ENCODE measurements at places on chromosomes 12 and 14.

DNA sequence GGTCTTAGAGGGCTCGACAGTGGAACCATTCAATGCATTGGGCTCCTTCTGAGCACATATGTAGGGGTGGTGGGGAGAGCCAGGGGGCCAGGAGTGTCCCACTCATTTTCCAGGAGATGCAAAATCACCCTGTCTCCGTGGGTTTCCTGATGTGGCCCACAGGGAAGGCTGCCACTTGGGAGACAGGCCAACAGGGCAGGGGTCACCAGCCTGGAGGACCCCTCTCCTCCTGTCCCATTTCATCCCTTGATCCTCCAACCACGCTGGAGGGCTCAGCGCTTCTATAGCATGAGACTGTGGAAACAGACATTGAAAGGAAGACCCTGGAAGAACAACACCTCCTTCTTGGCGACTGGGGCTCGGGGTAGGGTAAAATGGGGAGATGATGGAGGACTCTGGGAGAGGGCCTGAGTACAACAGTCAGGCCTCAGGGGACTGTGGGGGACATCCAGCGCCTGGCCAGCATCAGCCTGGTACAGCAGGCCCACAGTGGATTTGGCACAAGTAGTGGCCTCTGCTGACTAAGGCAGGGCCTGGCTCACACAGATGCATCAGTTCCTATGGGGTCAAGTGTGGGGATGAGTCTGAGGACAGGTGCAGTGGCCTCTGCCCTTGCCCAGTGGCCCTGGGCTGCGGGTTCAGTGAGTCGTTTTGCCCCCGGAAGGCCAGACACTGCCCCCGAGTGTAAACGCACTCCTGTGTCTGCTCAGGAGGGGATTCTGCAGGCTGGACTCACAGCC lies 68.0 kb downstream of the PRIMA1 start:
- no peaks in the 10 kb centered on the region for H3K27me3 ChIP-seq
- H3K36me3 ChIP-seq: no peaks in the 10 kb centered on the region
- H3K27ac ChIP-seq: no peak overlapping the region
- DNase-seq: peak; percentile 26
- no peak overlapping the region for H3K4me3 ChIP-seq

DNA sequence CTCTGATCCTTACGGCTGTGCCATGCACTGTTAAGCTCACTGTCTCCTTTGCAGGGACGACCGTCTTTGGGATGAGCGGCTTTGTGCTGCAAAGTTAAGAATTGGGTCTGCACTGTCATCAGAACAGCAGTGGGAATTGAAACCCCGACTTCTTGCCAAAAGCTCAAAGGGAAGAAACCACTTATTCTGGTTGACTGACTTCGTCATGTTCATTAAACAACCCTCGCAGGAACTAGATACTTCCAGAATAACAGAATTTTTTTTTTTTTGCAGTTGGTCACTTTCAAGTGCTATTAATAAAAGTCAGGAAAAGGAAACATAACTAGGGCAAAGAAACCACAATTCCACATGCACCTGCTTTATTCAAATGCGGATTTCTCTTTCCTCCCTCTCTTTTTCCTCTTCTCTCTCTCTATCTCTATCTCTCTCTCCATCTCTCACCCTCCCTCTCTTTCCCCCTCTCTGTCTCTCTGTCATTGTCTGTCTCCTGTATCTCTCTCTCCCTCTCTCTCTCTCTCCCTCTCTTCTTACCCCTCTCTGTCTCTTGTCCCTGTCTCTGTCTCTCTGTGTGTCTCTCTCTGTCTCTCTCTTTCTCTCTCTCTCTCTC lies 12.3 kb upstream of the GLT1D1 start:
- no peaks in the 10 kb centered on the region for H3K36me3 ChIP-seq
- H3K27me3 ChIP-seq: no peaks in the 10 kb centered on the region
- no peak for DNase-seq
- no peaks in the 10 kb centered on the region for H3K4me1 ChIP-seq
- no peak overlapping the region for H3K4me3 ChIP-seq

GRCh38 chr14:106883218-106883692 lies 1356.9 kb downstream of the TMEM121 start:
- no peaks in the 10 kb centered on the region for H3K36me3 ChIP-seq
- no peaks in the 10 kb centered on the region for H3K27me3 ChIP-seq
- DNase-seq: peak; percentile 58
- no peak overlapping the region for H3K4me3 ChIP-seq
- no peaks in the 10 kb centered on the region for H3K4me1 ChIP-seq

- no peak for DNase-seq
- H3K4me1 ChIP-seq: no peaks in the 10 kb centered on the region
- H3K36me3 ChIP-seq: no peaks in the 10 kb centered on the region
- H3K27me3 ChIP-seq: no peaks in the 10 kb centered on the region
- H3K4me3 ChIP-seq: no peak overlapping the region
These were observed 231.9 kb upstream of the FOXN3 start for GRCh38 chr14:89648924-89649323.

DNA sequence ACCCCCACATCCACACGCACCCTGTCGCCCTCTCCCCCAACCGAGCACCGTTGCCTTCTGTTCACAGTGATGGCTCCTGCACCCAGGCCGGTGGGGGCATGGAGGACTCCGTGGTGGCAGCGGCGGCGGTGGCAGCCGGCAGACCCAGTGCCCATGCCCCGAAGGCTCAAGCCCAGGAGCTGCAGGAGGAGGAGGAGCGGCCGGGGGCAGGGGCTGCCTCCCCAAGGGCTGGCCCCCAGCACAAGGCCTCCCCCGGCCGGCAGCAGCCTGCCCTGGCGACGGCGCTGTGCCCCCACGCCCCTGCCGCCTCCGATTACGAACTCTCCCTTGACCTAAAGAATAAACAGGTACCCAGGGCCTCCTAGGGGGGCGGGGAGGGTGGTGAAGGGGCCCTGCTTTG lies 59.0 kb downstream of the IQSEC3 start:
- H3K4me1 ChIP-seq: no peaks in the 10 kb centered on the region
- no peak for DNase-seq
- no peaks in the 10 kb centered on the region for H3K36me3 ChIP-seq

DNA sequence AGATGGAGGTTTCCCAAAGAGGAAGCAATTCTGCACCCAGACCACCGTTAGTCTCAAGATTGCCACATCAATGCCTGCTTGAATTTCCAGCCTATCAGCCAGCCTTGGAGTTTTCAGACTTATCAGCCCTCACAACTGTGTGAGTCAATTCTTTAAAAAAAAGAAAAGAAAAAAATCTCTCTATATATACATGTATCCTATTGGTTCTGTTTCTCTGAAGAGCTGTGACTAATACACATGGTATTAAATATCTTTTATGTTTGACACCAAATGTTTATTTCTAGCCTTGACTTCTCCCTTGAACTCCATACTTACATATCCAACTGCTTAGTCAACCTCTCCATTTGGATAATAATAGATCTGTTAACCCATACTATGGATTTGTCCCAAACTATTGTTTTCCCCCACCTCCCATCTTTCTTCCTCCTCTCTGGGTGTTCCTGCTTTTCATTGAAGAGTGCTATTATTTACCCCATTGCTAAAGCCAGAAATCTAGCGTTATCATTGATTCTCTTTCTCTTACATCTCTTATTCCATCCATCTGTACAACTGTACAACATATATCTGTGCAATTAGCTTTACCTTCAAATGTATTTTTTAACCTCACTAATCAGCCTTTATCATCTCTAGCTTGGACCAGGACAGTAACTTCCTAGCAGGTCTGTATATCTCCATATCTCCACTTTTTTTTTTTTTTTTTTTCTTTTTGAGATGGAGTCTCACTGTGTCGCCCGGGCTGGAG lies 22.7 kb upstream of the EID3 start:
- no peak overlapping the region for H3K27ac ChIP-seq
- no peak overlapping the region for H3K4me3 ChIP-seq
- no peaks in the 10 kb centered on the region for H3K27me3 ChIP-seq
- no peaks in the 10 kb centered on the region for H3K36me3 ChIP-seq
- DNase-seq: no peak
- no peaks in the 10 kb centered on the region for H3K4me1 ChIP-seq

DNA sequence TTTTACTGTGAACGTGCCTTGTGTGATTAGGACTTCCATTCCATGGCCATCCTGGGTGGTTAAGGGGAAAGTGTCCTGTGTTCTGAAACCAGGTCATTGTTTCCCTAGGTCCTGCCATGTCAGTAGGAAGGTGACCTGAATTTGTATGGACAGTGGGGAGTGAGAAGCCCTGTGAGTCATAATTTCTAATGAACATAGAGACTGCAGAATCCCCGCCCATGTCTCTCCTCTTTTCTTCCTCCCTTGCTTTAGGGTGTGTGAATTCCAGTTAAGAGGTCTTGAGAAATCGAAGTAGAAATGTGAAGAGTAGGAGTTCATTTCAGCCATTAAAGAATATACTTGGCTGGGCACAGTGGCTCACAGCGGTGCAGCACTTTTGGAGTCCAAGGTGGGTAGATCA lies 8.1 kb downstream of the TTC9 start:
- no peak overlapping the region for H3K4me3 ChIP-seq
- H3K36me3 ChIP-seq: no peaks in the 10 kb centered on the region
- DNase-seq: no peak
- no peak overlapping the region for H3K27ac ChIP-seq
- H3K27me3 ChIP-seq: no peaks in the 10 kb centered on the region

DNA sequence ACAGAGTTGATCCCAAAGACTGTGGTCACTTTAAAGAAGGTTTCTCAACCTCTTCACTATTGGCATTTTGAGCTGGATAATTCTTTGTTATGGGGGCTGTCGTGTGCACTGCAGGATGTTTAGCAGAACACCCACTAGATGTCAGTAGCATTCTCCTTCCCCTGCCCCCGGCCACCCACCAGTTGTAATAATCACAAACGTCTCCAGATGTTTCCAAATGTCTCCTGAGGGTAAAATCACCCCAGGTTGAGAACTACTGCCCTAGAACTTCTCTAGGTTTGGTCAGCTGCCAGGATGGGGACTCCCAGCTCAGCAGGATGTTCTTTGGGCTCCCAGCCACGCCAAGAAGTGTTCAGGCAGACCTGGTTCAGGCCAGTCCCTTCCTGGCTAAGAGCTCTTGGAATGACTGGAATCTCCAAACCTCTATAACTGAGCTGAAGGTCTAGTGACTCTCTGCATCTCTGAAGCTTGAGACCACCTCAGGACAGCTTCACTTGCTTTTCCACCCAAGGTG lies 12.5 kb upstream of the AJUBA start:
- H3K27ac ChIP-seq: no peak overlapping the region
- no peak for DNase-seq
- H3K4me1 ChIP-seq: no peaks in the 10 kb centered on the region
- H3K4me3 ChIP-seq: no peak overlapping the region

DNA sequence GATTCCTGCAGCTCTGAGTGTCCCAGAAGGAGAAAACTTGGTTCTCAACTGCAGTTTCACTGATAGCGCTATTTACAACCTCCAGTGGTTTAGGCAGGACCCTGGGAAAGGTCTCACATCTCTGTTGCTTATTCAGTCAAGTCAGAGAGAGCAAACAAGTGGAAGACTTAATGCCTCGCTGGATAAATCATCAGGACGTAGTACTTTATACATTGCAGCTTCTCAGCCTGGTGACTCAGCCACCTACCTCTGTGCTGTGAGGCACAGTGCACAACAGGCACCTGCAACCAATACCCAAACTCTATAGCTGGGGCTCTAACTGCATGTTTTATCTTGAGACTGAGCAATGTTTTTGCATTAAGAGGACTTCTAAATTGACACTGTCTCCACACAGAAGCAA lies 379.2 kb upstream of the OR4E1 start:
- H3K4me3 ChIP-seq: no peak overlapping the region
- no peaks in the 10 kb centered on the region for H3K27me3 ChIP-seq
- H3K27ac ChIP-seq: peak overlapping the region; percentile 3
- no peaks in the 10 kb centered on the region for H3K36me3 ChIP-seq
- no peak for DNase-seq

- H3K27ac ChIP-seq: no peak overlapping the region
- H3K4me3 ChIP-seq: no peak overlapping the region
- H3K4me1 ChIP-seq: no peaks in the 10 kb centered on the region
- no peaks in the 10 kb centered on the region for H3K27me3 ChIP-seq
- no peaks in the 10 kb centered on the region for H3K36me3 ChIP-seq
- no peak for DNase-seq
These were observed 1.7 kb upstream of the FAM181A start for GRCh38 chr14:93925374-93925895.

DNA sequence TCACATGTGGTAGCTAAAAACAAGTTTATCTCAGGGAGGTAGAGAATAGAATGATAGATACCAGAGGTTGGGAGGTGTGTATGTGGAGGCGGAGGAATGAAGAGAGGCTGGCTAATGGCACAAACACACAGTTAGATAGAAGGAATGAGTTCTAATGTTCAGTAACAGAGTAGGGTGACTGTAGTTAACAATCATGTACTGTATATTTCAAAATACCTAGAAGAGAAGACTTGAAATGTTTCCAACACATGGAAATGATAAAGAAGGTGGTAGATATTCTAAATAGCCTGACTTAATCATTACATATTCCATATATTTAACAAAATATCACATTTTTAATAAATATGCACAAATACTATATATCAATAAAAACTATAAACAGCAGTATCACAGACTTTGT lies 8.9 kb upstream of the IFNG-AS1 start:
- no peak overlapping the region for H3K4me3 ChIP-seq
- H3K4me1 ChIP-seq: no peaks in the 10 kb centered on the region
- H3K27ac ChIP-seq: no peak overlapping the region
- DNase-seq: no peak

- no peaks in the 10 kb centered on the region for H3K4me1 ChIP-seq
- no peaks in the 10 kb centered on the region for H3K27me3 ChIP-seq
- no peak overlapping the region for H3K4me3 ChIP-seq
- H3K36me3 ChIP-seq: no peaks in the 10 kb centered on the region
- DNase-seq: no peak
These were observed 158.3 kb upstream of the PRKD1 start for GRCh38 chr14:30085943-30086342.

DNA sequence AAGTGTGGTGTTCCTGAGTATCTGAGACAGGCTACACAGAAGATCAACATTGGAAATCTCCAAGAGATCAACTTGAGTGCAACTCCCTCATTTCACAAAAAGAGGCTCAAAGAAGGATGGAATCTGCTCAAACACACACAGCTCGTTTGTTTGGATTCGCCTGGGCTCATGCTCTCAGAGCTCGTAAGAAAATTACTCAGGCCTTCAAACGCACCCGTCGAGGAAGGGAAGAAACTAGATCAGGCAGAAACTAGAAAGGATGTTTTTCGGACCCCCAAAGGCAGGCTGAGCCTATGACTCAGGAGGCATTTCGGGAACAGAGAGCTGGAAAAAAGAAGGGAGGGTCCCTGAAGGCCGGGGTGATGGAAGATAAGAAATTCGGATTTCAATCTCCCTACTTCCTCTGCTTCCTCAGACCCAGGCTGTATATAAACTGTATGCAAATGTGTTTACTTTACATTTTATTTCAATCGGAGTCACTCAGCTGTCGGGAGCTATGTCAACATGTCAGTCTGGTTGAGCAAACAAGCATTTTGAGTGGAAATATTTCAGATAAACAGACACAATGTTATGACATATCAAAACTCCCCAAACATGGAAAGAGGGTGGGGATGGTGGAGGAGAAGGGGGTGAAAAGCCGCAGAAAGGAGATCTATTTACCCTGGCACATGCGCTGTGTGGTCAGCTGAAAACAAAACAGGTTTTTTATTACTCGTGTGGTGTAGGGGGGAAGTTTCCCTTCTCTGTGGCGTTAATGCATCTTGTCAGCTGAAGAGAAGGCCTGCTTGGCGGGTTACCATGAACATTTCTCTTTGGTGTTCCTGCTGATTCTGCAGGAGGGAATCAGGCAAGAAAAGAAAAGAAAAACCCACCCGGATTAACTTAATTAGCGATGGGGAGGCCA lies 129.1 kb upstream of the TBX3 start:
- H3K27me3 ChIP-seq: no peaks in the 10 kb centered on the region
- H3K4me3 ChIP-seq: no peak overlapping the region
- peaks cover 5% of the 10 kb centered on the region for H3K4me1 ChIP-seq
- no peak overlapping the region for H3K27ac ChIP-seq

All from Peyer's patch (tissue), 4 donors.